ENCODE measurements at places on chromosomes 12 and 14.

GRCh38 chr12:116299665-116300328 is 22.3 kb upstream of the MED13L start:
- peak; percentile 79 for DNase-seq
- no peaks in the 10 kb centered on the region for H3K27me3 ChIP-seq
- H3K36me3 ChIP-seq, result no peaks in the 10 kb centered on the region
- peak overlapping the region; percentile 16 for H3K4me3 ChIP-seq
- H3K4me1 ChIP-seq, result no peaks in the 10 kb centered on the region

GRCh38 chr14:101072945-101073597 is 169.5 kb upstream of the RTL1 start:
- H3K4me3 ChIP-seq, result no peak overlapping the region
- peak; percentile 20 for DNase-seq
- no peaks in the 10 kb centered on the region for H3K36me3 ChIP-seq
- peaks cover 48% of the 10 kb centered on the region for H3K27me3 ChIP-seq
- peaks cover 12% of the 10 kb centered on the region for H3K4me1 ChIP-seq

DNA sequence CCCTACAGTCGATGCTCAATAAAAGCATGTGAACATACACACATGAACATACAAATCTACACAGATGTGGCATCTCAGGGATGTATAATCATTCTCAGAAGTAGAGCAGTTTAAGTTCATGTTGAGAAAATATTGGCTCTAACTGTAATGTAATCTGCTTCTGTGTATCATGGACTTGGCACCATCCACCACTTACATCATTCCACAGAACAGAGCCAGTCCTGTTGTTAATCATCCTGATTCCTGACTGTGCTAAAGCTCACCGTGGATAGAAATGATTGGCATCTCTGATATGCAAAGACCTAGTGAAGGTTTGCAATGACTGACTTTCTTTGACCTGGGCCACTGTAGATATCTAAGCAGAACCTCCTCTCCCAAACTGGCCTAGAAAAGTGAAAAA is 1141.3 kb downstream of the BCL11B start:
- no peak overlapping the region for H3K4me3 ChIP-seq
- H3K36me3 ChIP-seq, result no peaks in the 10 kb centered on the region
- no peaks in the 10 kb centered on the region for H3K27me3 ChIP-seq
- no peak for DNase-seq
- H3K4me1 ChIP-seq, result no peaks in the 10 kb centered on the region

DNA sequence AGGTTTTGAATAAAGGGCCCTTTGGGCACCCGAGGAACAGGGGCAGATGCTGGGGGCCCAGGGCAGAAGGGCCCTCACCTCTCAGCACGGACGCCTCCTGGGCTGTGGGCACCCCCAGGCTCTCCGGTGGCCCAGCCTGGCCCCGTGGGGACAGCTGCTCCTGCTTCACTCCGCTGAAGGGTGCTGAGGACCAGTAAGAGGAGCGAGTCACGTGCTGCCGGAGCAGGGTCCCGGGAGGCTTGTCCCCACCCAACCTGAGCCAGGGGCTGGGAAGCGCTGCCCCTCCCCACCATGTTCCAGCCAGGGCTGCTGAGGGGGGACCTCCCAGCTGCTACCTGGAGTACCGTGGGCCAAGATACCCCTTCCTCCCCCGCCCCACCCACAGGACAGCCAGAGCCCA is 59.5 kb downstream of the RFLNA start:
- no peaks in the 10 kb centered on the region for H3K27me3 ChIP-seq
- peaks cover 19% of the 10 kb centered on the region for H3K4me1 ChIP-seq
- no peak overlapping the region for H3K27ac ChIP-seq
- peaks cover 59% of the 10 kb centered on the region for H3K36me3 ChIP-seq
- no peak for DNase-seq

GRCh38 chr12:89414851-89415250 is 62.5 kb upstream of the DUSP6 start:
- H3K27me3 ChIP-seq, result no peaks in the 10 kb centered on the region
- DNase-seq, result no peak
- H3K4me1 ChIP-seq, result no peaks in the 10 kb centered on the region

- no peak for DNase-seq
- H3K4me3 ChIP-seq, result no peak overlapping the region
- no peaks in the 10 kb centered on the region for H3K36me3 ChIP-seq
- H3K27ac ChIP-seq, result no peak overlapping the region
- H3K4me1 ChIP-seq, result no peaks in the 10 kb centered on the region
Observed at GRCh38 chr12:42868291-42868690, 278.7 kb upstream of the PRICKLE1 start.

DNA sequence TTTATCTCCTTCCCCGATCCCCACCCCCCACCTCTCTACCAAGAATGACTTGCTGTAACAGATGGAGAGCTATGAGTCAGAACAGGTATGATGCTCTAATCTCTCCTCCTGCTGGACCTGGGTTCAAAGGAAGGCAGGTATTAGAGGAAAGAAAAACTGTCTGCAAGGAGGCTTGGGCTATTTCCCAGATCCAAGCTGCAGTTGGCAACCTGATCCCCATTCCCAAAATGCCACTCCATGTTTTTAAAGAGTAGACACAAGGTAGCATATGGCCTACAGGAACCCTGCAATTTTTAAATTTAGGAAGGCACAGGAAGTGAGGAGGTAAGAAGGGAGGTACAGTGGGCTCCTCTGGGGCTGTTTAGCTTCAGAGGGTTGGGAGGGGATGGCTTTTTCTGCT is 33.0 kb downstream of the SRRM4 start:
- H3K36me3 ChIP-seq, result no peaks in the 10 kb centered on the region
- no peaks in the 10 kb centered on the region for H3K4me1 ChIP-seq
- no peak for DNase-seq
- H3K4me3 ChIP-seq, result no peak overlapping the region

DNA sequence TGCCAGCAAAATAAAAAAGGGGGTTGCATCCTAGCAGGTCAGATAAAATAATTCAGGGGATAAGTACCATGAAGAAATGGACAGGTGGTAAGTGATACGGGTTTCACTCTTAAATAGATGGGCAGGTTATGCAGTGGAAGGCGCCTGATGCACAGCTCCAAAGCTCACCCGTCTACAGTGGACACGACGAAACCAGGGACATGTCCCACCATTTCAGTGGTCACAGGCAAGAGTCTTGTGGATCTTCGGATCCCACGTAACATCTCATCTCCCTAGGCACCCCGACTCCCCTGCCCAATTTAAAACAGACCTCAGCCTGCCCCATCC is 60.5 kb downstream of the DDX51 start:
- peaks cover 1% of the 10 kb centered on the region for H3K36me3 ChIP-seq
- no peak for DNase-seq
- peaks cover 17% of the 10 kb centered on the region for H3K4me1 ChIP-seq
- H3K27ac ChIP-seq, result no peak overlapping the region
- H3K4me3 ChIP-seq, result peak overlapping the region; percentile 100
- H3K27me3 ChIP-seq, result no peaks in the 10 kb centered on the region

DNA sequence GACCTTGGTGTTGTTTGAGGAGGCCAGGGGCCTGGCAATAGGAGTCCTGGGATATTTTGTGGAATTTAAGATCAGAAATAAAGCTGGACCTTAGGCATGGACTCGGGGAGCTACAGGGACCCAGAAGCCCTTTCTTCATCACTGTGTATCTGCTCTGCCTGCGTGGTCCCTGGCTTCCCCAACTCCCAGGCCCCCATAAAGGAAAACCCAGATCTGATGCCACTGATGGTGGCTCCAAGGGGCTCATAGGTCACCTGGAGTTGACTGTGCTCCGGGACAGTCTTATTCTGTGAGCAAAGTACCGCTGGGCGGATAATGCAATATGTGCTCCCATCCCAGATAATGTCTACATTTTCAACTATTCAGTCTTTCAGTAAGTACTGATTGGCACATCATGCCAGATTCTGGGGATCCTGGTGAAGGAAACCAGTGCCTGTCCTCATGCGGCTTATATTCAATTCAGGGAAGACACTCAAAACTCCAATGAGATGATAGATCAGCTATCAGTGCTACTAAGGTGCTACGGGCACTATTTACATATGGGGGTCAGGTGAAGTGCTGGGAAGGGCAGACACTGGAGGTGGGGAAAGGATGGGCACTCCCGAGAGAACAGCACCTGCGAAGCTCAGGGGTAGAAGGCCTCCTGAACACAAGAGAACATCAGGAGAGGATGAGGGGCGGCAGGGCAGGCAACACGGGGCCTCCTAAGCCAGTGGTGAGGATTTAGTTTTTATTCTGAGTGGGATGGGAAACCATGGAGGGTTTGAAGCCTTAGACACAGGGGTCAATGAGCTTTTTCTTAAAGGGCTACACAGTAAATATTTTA is 5.5 kb upstream of the SELPLG start:
- H3K4me3 ChIP-seq, result no peak overlapping the region
- H3K4me1 ChIP-seq, result peaks cover 30% of the 10 kb centered on the region
- peaks cover 8% of the 10 kb centered on the region for H3K27me3 ChIP-seq
- no peak for DNase-seq
- no peaks in the 10 kb centered on the region for H3K36me3 ChIP-seq

- H3K36me3 ChIP-seq, result no peaks in the 10 kb centered on the region
- no peak for DNase-seq
- no peak overlapping the region for H3K4me3 ChIP-seq
Observed at GRCh38 chr12:129305851-129306250, 452.6 kb downstream of the GLT1D1 start.

DNA sequence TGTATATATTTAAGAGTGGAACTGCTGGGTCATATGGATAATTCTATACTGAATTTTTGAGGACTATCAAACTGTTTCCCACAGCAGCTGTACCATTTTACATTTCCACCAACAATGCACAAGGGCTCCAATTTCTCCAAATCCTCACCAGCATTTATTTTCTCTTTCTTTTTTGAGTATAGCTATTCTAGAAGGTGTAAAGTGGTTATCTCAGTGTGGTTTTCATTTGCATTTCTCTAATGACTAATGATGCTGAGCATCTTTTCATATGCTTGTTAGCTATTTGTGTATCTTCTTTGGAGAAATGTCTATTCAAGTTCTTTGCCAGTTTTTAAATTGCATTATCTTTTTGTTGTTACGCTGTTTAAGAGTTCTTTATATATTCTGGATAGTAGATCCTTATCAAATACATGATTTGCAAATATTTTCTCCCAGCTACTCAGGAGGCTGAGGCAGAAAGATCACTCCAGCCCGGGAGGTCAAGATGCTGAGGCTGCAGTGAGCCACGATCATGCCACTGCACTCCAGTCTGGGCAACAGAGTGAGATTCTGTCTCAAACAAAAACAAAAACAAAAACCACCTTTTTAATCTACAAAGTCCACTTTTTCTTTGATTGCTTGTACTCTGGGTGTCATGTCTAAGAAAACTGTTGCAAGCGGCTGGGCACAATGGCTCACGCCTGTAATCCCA is 32.8 kb downstream of the GTF2A1 start:
- H3K27me3 ChIP-seq, result no peaks in the 10 kb centered on the region
- H3K4me1 ChIP-seq, result peaks cover 5% of the 10 kb centered on the region
- no peak overlapping the region for H3K27ac ChIP-seq
- DNase-seq, result no peak
- H3K4me3 ChIP-seq, result no peak overlapping the region
- peaks cover 35% of the 10 kb centered on the region for H3K36me3 ChIP-seq

DNA sequence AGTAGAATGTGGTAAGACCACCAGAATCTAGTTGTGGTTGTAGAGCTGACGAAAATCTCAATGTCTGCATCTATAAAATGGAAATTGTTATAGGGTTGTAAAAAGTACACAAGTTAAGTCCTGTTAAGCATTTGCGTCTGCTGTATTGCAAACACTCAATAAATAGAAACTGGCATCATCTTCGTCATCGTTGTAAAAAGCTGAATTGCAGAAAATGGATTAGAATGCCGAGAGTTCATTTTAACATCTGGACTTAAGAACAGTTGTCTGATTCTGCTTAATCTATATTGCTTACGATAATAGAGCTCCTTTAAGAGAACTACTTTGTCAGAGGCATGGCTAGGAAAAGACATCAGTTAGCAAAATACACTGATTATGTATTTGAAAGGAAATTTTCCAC is 33.2 kb downstream of the KCNMB4 start:
- DNase-seq, result no peak
- no peaks in the 10 kb centered on the region for H3K27me3 ChIP-seq
- no peaks in the 10 kb centered on the region for H3K4me1 ChIP-seq

DNA sequence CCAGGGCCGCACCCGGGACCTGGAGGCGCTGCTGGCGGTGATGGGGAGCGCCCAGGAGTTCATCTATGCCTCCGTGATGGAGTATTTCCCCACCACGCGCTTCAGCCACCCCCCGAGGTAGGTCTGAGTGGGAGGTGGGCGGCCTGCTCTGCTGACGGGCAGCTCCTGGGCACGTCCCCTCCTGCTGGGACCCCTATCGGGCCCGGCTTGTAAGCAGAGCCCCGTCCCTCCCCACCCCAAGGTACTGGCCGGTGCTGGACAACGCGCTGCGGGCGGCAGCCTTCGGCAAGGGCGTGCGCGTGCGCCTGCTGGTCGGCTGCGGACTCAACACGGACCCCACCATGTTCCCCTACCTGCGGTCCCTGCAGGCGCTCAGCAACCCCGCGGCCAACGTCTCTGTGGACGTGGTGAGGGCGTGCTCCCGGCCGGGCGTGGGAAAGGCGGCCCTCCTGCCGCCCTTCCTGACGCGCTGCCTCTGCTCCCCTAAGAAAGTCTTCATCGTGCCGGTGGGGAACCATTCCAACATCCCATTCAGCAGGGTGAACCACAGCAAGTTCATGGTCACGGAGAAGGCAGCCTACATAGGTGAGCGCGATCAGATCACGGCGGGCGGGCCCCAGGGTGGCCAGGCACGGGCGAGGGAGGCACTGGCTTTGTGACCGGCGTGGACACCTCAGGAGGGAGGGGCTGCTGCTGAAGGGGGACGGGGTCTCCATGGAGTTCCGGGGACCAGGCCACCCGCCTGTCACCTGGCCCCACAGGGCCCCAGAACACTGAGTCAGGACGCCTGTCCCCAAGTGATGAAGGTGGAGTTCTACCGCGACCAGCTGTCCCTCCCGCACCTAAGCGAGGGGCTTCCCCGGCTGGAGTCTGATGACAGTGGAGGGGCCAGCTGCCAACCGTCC is 7.3 kb downstream of the PLD4 start:
- no peaks in the 10 kb centered on the region for H3K36me3 ChIP-seq

- DNase-seq, result no peak
- no peaks in the 10 kb centered on the region for H3K27me3 ChIP-seq
- H3K27ac ChIP-seq, result no peak overlapping the region
- H3K4me1 ChIP-seq, result no peaks in the 10 kb centered on the region
Observed at GRCh38 chr12:99092100-99092851, 447.2 kb downstream of the APAF1 start.

GRCh38 chr14:44654591-44654990 is 147.5 kb upstream of the FSCB start:
- H3K4me3 ChIP-seq, result no peak overlapping the region
- no peak for DNase-seq
- no peaks in the 10 kb centered on the region for H3K4me1 ChIP-seq
- no peak overlapping the region for H3K27ac ChIP-seq

DNA sequence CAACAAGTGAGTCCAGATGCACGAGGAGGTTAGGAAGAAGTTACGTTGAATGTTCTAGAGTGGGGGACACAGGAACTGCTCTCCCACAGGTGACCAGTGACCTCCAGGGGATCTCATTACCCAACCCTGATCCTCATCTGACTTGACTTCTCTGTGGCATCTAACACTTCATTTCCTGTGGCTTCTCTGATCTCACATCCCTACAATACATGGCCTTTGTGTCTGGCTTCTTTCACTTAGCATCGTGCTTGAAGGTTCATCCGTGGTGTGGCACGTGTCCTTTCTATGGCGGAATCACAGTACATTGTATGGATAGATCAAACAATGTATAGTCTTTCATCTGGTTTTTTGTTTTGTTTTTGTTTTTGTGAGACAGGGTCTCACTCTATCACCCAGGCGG is 19.3 kb downstream of the CFAP251 start:
- H3K4me3 ChIP-seq, result no peak overlapping the region
- H3K27ac ChIP-seq, result no peak overlapping the region
- H3K27me3 ChIP-seq, result no peaks in the 10 kb centered on the region
- no peaks in the 10 kb centered on the region for H3K4me1 ChIP-seq
- no peak for DNase-seq
- peaks cover 7% of the 10 kb centered on the region for H3K36me3 ChIP-seq

GRCh38 chr12:71243370-71243769 is 85.6 kb upstream of the TSPAN8 start:
- DNase-seq, result no peak
- peak overlapping the region; percentile 11 for H3K27ac ChIP-seq
- no peaks in the 10 kb centered on the region for H3K27me3 ChIP-seq

All from tibial artery (tissue), 4 donors.